Activated naive CD8-positive, alpha-beta T cell treated with anti-CD3 and anti-CD28 coated beads, Interleukin-2, amount 10 ng/mL, durations not matched to agents 7 days and 5 days (primary cell): ENCODE measurements at places on chromosomes 3 and 15. TPM values are rescaled to one million over a fixed set of nuclear protein-coding genes. Genes with fewer than 3 reads are reported as not detected.

Gene GOLGA8R
- total RNA-seq = 28.2 TPM

Gene SMCO1
- total RNA-seq = not detected

Gene LRRC31
- total RNA-seq = not detected

DNA sequence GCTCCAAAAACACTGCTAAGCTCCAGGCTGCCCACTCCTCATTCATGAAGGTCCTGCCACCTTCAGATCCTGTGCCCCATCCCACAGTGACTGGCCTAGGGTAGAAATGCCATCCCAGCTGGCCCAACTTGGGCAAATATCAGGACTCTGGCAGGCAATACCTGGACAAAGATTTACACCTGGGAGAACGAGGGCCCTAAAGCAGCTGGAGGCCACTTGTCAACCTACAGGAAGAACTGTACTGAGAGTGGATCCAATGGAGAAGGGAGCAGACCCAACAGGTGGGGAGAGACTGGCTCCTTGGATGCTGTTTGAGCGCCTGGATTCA, 57.1 kb upstream of the GATA2 start:
- peaks cover 41% of the 10 kb centered on the region for H3K27me3 ChIP-seq
- H3K27ac ChIP-seq = no peak overlapping the region
- H3K4me3 ChIP-seq = no peak overlapping the region
- H3K4me1 ChIP-seq = peaks cover 2% of the 10 kb centered on the region
- DNase-seq = no peak

GRCh38 chr3:59782664-59783063, 732.8 kb upstream of the CFAP20DC start:
- no peak overlapping the region for H3K27ac ChIP-seq
- peaks cover 7% of the 10 kb centered on the region for H3K36me3 ChIP-seq
- H3K27me3 ChIP-seq = no peaks in the 10 kb centered on the region
- no peak for DNase-seq
- no peak overlapping the region for H3K4me3 ChIP-seq

DNA sequence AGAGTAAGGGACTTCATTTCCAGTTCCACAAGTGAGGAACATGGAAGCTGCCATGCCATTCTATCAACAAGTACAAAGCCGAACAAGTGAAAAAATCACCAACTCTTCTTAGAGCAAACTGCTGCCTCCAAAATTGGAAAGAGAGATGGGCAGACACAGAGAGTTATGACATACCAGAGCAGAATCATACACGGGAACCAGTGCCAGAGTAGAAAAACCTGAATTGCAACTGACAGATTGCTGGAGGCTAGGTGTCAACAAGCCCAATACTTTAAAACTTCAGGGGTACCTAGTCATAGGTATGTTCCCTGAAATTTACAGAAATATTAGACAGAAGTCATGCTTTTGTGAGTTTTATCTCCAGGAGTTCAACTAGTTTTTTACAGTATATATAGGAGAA, 62.0 kb downstream of the TTBK2 start:
- H3K27me3 ChIP-seq = no peaks in the 10 kb centered on the region
- no peak overlapping the region for H3K4me3 ChIP-seq
- DNase-seq = no peak
- H3K27ac ChIP-seq = no peak overlapping the region

GRCh38 chr3:195312714-195313113, 41.8 kb upstream of the XXYLT1 start:
- no peaks in the 10 kb centered on the region for H3K27me3 ChIP-seq
- H3K4me1 ChIP-seq = peaks cover 2% of the 10 kb centered on the region
- no peak overlapping the region for H3K4me3 ChIP-seq
- no peak for DNase-seq
- no peak overlapping the region for H3K27ac ChIP-seq

- peaks cover 2% of the 10 kb centered on the region for H3K36me3 ChIP-seq
- no peak for DNase-seq
- H3K4me3 ChIP-seq = peak overlapping the region; percentile 59
- peaks cover 31% of the 10 kb centered on the region for H3K4me1 ChIP-seq
These were observed 353.0 kb upstream of the SATB1 start for GRCh38 chr3:18778094-18778493.

DNA sequence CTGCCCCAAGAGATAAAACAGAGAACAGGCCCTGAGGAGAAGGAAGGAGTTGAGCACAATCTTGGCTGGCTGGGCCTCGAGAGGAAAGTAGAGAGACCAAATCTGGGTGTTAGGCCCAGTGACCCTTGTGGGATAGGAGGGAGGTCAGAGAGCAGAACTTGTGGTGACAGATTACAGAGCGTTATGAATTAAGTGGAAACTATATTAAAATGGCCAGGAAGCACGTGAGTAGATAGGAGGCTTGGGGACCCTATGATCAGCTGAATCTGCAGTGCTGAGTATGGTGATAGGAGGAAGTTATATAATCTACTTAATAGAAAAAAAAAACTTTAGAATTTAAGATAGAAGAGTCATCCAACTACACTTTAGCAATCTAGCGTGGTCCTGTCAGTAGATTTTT, 30.0 kb downstream of the ST6GAL1 start:
- no peaks in the 10 kb centered on the region for H3K27me3 ChIP-seq
- peaks cover 26% of the 10 kb centered on the region for H3K36me3 ChIP-seq
- no peak for DNase-seq
- H3K27ac ChIP-seq = no peak overlapping the region
- peaks cover 14% of the 10 kb centered on the region for H3K4me1 ChIP-seq
- H3K4me3 ChIP-seq = no peak overlapping the region

DNA sequence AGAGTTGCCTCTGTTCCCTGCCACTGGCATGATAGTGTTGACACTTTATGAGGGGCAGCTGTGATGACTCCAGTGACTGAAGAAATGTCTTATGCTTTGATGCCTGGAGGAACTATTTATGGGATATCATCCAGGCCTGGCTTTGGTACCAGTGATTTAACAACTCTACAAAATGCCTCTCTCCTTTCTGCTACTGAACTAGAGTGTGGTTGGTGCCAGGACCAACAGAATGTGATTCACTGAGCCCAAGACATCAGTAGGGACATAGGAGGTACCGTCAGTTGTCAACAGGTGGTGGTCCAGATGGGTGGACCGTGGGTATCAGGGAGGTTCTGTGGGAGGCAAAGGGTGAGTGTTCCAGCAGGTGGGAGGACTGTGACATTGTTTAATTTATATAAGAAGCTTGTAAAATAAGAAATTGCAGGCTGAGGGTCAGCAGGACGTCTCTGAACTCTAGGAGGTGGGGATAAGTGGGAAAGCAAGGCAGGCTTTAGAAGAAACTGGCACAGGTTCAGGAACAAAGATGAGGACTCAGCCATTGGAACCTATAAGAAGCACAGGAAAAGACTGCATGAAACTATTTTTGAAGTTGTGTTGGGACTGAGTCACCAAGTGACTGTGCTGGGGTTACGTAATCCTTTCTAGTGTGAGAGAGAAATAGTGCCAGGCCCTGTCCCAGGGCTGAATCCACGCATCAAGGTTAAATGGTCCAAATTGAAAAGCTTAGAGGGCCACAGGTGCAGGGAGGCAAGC, 28.5 kb upstream of the SLC7A14 start:
- no peaks in the 10 kb centered on the region for H3K4me1 ChIP-seq
- no peaks in the 10 kb centered on the region for H3K36me3 ChIP-seq
- no peak overlapping the region for H3K4me3 ChIP-seq
- no peak for DNase-seq
- H3K27me3 ChIP-seq = peaks cover 4% of the 10 kb centered on the region

DNA sequence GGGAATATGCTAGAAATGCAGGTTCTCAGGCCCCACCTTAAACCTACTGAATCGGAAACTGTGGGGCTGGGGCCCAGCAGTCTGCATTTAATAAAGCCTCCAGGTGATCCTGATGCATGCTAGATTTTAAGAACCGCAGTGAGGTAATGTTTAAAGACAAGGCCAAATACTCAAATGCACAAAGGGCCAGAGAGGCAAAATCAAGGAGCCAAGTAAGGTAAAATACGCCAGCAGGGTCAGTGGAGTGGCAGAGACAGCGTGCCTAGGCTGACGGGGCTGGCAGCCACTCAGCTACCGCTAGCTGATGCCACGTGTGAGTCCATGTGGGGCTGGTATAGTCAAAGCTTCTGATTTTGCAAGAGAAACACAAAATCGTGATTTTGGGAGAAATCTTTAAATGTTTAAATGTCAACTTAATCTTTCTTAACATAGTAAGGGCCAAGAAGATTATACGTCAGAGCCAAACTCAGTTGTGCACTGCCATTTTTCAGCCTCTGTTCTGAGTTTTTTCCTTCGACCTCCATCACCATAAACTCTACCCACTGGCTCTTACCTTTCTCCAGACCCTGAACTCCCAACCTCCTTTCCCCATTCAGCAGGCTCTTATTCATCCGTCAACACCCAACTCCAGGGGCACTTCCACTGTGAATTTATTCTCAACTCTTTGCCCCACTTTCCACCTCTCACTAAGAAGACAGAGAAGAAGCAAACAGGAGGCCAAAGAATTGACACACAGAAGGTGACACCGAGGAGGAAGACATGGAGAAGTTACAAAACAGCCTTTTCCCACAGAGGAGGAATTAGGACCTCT, 136.6 kb upstream of the RAD18 start:
- H3K27ac ChIP-seq = no peak overlapping the region
- no peak overlapping the region for H3K4me3 ChIP-seq
- no peaks in the 10 kb centered on the region for H3K4me1 ChIP-seq
- peaks cover 3% of the 10 kb centered on the region for H3K27me3 ChIP-seq

- peaks cover 25% of the 10 kb centered on the region for H3K4me1 ChIP-seq
- H3K4me3 ChIP-seq = no peak overlapping the region
- no peak for DNase-seq
- no peak overlapping the region for H3K27ac ChIP-seq
These were observed 15.5 kb upstream of the SCAANT1 start for GRCh38 chr3:63927422-63928280.
